ENCODE measurements at places on chromosomes 4 and X. TPM values are rescaled to one million over a fixed set of nuclear protein-coding genes. Genes with fewer than 3 reads are reported as not detected.

- DNase-seq: no peak
Measured at GRCh38 chr4:7384003-7384928, 50.5 kb downstream of the PSAPL1 start.

DNA sequence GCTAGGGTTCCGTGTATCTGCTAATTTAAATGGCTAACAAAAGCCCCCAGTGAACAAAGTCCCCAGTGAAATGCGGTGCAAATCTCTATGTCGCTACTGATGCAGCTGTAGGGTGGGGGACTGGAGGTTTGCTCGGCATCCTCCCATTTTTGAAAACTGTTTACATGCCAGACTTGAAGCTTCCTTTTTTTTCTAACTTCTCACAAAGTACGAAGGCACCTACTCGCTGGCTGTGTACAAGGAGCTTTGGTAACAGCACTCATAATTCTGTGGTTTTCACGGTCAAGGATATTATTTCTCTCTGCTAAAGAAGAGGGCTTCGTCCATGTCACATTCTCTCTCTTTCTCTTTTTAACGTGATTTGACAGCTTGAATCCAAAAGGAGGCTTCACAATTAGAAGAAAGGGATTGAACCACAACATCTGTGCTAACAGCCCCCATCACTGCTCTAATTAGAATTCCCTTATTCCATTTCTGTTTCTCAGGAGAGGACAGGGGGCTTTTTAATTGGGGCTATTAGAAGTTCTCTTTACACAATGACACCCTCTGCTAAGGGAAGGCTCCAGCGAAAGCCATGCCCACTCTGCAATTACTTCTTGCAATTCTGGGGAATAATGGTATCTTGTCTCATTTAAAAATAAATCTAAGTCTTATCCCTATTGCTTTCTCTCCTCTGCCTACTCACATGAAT lies 46.7 kb downstream of the TMEM156 start:
- no peak for DNase-seq

DNA sequence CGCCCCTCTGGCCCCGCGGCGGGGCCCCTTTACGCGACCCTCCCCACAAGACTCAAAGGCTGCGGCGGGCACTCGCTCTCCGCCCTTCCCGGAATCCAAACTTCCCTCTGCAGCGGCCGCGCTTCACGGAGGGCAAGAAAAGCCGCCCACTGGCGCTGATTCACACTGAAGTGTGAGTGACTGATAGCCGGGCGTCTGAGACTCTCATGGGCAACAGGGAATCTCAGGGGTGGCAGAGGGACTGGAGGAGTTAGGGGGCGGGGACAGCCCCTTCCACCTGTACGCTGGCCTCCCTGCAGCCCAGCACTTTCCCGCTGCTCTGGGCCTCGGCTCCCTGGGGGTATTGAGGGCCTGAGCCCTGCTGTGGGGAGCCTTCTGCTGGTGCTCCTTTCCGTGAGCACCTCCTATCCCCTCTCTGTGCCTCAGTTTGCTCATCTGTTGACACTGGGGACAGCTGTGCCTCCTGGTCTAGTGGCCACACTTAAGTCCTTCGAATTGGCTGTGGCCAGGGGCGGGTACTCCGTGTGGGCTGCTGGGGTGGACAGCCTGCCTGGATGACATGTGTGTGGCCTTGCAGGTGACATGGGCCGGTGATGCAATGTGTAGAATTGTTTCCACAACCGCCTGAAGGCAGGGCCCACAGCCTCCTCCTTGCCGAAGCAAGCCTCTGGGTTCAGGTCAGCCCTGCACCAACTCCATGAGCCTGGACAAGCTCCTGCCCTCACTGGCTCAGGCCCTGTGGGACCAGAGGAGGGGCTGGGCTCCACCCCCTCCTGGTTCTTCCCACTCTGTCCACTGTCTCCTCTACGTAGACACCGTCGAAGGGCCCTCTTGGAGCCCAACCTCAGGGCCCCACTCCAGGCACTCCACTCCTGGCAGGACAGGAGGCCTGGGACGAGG lies 951 bp downstream of the SH3BP2 start:
- DNase-seq: peak; percentile 71

DNA sequence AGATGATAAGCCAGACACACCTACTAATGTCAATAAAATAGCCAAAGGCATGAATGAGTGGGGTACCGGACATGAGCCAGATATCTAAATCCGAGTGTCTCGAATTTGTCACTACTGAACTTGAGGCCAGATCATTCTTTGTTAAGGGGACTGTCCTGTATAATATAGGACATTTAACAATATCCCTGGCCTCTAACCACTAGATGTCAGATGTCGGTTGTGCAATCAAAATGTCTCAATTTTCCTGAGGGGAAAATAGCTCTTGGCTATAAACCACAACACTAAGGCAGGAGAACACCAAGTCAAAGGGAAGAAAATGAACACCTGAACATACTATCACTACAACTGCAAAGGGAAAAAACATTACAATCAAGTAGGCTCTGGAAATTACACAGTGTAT lies 154.5 kb downstream of the GPM6A start:
- peak; percentile 2 for DNase-seq

- no peak for DNase-seq
Measured at GRCh38 chrX:72372735-72373134, 67.0 kb upstream of the CITED1 start.

GRCh38 chr4:92106816-92107215 lies 196.9 kb upstream of the GRID2 start:
- DNase-seq: no peak

DNA sequence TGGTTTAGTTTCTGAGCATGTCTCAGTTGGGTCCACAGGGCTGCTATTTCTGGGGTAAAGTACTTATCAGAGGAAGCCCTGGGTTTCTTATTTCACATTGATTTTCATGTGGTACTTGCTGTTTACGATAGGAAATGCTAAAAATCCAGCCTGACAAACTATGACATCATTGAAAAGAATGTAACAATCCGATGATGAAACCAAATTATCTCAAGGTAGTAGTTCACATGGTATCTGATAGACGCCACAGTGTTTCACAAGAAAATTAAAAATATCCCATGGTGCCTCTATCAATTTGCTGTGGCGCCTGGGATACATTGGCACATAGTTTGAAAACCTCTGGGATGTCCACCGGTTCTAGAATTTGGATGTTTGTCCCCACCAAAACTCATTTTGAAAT lies 418.9 kb upstream of the RPS6KA3 start:
- DNase-seq: no peak

GRCh38 chrX:150772150-150772970 lies 79.2 kb downstream of the MTMR1 start:
- peak; percentile 52 for DNase-seq

GRCh38 chrX:80432863-80433262 lies 12.6 kb downstream of the TENT5D start:
- DNase-seq: no peak

- DNase-seq: no peak
Measured at GRCh38 chr4:46445710-46446314, 55.9 kb upstream of the GABRA2 start.

DNA sequence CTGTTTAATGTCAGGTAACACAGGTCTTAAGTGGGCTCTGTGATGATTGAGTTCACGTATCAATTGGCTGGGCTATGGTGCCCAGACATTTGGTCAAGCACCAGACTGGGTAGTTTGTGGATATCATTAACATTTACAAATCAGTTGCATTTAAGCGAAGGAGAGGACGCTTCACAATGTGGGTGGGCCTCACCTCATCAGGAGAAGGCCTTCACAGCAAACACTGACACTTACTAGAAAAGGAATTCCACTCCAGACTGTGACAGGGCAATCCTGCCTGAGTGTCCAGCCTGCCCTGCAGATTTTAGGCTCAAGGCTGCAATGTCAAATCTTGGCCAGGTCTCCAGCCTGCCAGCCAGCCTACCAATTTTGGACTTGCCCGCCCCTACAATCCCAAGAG lies 270.3 kb downstream of the DHRSX start:
- DNase-seq: no peak

DNA sequence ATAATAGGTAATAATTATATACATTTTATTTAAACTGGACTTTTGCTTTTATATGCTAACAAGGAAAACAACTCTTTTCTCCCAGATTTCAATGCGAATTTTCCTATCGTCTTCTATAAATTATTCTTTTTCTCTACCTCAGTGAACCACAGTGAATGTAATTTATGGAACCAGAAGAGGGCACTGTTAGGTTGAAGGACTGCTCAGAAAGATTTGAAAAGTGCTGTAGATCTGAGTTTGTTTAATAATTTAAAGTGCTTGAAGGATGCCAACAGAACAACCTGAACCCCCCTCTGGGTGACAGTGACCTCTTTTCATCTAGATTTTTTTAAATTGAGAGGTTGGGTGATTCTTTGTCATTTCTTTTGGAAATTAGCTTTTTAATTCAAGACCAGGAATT lies 54.9 kb downstream of the PHOX2B start:
- peak; percentile 37 for DNase-seq

- no peak for DNase-seq
Measured at GRCh38 chr4:98289375-98289774, 28.2 kb downstream of the RAP1GDS1 start.

DNA sequence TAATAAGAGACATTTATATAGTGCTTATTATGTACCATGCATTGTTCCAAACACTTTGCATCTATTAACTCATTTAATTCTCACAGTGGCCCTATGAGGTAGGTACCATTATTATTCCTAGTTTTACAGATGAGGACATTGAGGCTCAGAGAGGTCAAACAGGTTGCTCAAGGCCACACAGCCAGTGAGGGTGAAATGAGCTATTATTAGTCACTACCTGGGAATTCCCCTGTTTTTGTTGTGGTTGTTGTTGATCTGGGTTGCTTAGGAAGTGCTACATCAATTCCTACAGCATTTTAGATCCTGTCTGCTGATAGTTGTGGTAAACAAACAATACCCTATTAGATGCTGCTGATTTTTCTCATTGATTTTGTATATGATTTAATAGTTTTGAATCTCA lies 41.2 kb downstream of the APLN start:
- no peak for DNase-seq

- DNase-seq: peak; percentile 1
Measured at GRCh38 chr4:129738175-129738574, 642.2 kb downstream of the C4orf33 start.

GRCh38 chrX:136028383-136028984 lies 43.2 kb downstream of the SLC9A6 start:
- DNase-seq: peak; percentile 6

DNA sequence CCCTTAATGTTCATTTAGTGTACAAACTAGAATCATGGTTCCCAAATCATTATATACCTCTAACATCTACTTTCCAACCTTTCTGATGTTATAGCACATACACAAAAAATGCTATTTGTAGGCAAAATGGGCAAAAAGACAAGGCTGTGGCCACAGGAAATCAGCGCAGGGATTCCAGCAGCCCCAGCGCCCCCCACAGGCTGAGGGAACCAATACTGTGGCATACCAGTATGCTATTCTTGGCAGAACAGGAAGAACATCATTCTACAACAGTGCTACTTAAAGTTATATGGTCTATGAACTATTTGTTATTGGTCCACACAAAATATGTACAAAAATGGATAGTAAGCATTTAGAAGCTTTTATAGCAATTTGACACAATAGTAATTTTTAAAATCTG lies 25.3 kb downstream of the STEEP1 start:
- no peak for DNase-seq

- DNase-seq: no peak
Measured at GRCh38 chr4:184329235-184329634, 111.6 kb upstream of the ENPP6 start.

DNA sequence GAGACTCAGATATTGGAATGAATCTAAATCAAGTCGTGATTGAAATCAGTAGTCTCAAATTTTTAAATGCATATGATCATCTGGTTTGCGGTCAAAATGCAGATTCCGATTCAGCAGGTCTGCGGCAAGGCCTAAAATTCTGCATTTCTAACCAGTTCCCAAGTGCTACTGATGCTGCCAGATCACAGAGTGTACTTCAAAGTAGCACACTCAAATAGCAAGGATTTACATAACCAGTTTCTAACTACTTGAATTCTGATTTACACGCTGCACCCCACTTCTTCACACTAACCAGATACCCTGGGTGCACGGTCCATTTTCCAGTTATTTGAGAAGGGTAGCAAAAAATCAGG lies 752 bp downstream of the MBTPS2 start:
- DNase-seq: peak; percentile 5

- DNase-seq: no peak
Measured at GRCh38 chrX:19388064-19388679, 44.4 kb downstream of the PDHA1 start.

DNA sequence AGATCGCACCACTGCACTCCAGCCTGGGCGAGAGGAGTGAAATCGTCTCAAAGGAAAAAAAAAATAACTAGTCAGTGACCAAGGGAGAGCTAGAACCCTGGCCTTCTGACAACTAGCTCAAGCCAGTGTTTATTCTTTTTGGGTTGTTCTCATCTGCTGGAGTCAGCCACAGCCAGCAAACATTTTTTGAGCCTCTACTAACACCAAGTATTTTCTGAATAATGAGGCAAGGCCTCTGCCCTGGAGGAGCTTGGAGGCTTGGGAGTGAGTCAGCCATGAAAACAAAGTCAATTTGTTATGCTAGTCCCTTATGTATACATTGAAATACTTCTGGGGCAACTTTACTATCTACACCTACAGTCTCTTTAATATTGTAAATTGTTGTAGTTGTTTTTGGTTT lies 46.5 kb downstream of the TMA16 start:
- DNase-seq: peak; percentile 19

- DNase-seq: no peak
Measured at GRCh38 chr4:92646826-92647225, 343.1 kb downstream of the GRID2 start.

DNA sequence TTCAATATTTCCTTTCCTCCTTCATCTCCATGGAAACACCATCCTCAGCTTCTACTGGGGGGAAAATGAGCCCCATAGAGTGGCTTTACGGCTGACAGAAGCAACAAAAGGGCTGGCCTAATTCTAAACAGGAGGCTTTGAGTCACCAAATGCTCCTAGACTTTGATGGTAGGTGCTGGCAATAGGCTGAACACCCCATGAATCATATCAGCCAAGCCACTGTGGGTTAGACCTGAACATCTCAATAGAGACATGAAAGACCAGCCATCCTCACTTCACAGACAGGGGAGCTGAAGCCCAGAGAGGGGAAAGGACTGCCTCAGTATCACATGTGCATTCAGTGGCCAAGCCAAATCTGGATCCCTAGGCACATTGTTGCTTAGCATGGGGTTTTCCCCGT lies 107.6 kb downstream of the AMER1 start:
- DNase-seq: no peak

DNA sequence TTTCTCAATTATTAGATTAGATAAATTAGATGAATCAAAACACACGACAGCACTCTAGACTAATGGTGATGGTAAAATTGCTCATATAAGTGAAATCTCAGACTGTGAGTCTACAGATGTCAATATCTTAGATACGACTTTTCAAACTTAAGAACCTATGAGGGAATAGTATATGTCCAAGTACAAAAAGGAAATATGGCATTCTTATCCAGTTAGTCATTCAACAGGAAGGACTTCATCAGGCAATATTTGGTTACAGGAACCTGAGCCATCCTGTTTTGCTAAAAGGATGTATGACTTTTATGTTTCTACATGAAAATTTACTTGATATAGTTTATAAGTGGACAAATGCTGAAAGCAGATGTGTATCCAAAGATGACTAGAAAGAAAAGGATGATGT lies 107.0 kb downstream of the CT47B1 start:
- peak; percentile 26 for DNase-seq

GRCh38 chr4:157521906-157522305 lies 301.4 kb downstream of the GRIA2 start:
- no peak for DNase-seq

TMEM47 gene
- 0.12 TPM for total RNA-seq

HTATSF1 gene
- total RNA-seq: 63.0 TPM

TFE3 gene
- total RNA-seq: 64.1 TPM

ODAPH gene
- total RNA-seq: not detected

FGD1 gene
- 11.2 TPM for total RNA-seq

IL15 gene
- total RNA-seq: 7.8 TPM

TSPAN7 gene
- 1.1 TPM for total RNA-seq

FAM236A gene
- total RNA-seq: not detected

PCYT1B gene
- total RNA-seq: not detected

IL21 gene
- not detected for total RNA-seq
